Left ventricle myocardium inferior (tissue), 1 donor: ENCODE measurements at places on chromosomes 16 and 17. TPM values are rescaled to one million over a fixed set of nuclear protein-coding genes. Genes with fewer than 3 reads are reported as not detected.

The SDK2 gene
- total RNA-seq, result 2.2 TPM

The ZNF205 gene
- 8.0 TPM for total RNA-seq

The SLFN14 gene
- not detected for total RNA-seq

DNA sequence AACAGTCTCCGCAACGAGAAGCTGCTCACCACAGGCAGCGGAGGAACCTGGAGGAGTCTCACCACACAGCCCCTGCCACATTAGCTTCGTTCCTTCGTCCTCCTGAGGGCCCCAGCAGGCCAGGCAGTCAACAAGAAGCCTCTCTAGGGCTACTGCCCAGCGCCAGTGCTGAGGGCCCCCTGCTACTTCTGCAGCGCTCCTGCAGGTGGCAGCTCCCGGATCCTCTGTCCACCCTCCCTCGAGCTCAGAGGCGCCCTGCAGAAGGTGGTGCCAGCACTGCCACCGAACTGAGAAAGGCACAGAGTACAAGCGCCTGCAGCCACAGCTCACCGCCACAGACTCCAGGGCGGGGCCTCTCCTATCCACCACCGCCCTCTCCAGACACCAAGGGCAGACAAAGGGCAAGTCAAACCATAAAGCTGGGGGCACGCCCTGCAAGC is 27.3 kb downstream of the KDM8 start:
- H3K27me3 ChIP-seq, result no peaks in the 10 kb centered on the region
- DNase-seq, result no peak
- no peak overlapping the region for H3K27ac ChIP-seq
- peaks cover 43% of the 10 kb centered on the region for H3K4me1 ChIP-seq

DNA sequence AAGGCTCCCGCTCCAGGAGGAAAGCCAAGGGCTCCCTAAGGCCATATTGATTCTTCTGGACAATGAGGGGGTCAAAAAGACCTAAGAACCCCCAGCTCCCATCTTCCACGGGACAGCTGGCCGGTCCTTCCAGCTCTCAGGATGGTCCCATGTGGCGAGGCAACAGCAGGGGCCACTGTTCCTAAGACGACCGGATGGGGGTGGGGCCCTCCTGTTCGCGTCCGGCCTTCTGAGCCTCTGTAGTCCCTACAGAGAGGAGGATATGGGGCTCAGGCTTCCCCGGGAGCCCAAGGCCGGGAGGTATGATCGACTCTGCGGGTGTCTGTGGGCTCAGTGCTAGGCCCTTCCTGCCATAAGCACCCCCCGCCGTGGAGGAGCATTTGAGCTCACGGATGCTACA is 6.0 kb upstream of the DCXR start:
- H3K36me3 ChIP-seq, result peaks cover 15% of the 10 kb centered on the region
- H3K27me3 ChIP-seq, result no peaks in the 10 kb centered on the region
- no peak for DNase-seq
- no peak overlapping the region for H3K27ac ChIP-seq
